GF-D8 (cell line): ENCODE measurements at places on chromosomes 16 and 17.

DNA sequence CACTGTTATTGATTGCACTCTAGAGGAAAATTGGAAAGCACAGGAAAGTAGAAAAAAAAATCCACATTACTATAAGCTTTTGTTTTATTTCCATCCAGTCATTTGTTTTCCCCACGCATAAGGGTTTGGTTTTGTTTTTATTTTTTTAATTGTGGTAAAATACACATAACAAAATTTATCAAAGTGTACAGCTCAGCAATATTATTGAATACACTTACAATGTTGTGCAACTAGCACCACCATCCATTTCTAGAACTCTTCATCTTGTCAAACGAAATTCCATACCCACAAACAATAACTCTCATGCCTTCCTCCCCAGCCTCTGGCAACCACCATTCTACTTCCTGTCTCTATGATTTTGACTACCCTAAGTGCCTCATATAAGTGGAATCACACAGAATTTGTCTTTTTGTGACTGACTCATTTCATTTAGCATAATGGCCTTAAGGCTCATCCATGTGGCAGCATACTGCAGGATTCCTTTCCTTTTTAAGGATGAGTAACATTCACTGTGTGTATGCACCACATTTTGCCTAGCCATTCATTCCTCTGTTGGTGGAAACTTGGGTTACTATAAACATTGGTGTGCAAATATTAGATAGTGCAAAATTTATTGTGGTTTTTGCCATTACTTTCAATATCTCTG is 11.1 kb downstream of the SPPL2C start:
- no peak for DNase-seq

DNA sequence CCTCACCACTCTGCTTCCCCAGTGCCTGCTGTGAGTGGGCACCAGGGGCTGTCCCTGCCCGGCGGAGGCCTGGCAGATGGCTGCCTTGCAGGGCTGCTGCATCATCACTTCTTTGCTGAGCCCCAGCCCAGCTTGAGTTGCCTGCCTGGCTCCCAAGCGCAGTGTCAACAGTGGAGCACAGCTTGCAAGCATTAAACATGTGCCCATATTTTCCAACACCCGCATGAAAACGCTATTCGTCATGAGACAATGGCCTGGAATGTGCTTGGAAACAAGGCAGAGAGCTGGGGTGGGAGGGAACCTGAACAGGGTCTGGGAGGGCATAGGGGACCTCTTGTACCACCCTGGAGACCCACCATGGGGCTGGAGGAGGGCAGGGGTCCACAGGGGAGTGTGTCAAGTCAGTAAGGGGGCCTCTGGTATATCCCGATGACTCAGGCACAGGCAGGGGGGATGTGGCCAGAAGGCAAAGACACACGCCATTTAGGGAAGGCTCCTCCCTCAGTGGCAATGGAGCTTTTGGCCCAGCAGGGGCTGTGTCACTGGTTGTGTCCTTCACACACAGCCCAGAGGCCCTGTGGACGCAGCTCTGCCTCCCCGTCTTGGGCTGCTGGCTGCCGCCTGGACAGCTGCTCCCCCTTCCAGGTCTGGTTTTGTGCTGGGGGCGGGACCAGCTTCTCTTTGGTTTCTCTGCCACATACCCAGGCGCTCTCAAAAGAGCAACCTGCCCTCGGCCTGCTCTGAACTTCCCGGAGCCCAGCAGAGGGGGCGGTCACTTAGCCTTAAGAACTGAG is 17.4 kb upstream of the MTSS2 start:
- no peak for DNase-seq

DNA sequence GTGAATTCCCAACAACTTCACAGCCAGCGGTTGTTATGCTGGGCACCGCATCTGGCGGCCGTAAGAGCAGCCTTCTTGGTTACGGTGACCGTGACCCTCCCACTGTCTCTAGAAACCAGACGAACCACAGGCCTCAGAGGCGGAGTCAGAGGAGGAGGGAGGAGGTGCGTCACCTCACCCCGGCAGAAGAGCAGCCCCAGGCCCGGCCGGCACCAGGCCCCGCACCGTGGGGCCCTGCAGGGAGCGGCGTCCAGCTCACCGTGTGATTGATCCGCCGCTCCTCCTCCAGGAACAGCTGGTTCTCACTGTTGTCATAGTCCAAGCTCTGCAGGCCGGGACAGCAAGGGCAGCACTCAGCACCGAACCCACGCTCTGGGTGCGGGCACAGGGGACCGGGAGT is 13.7 kb downstream of the CLCN7 start:
- DNase-seq = no peak

DNA sequence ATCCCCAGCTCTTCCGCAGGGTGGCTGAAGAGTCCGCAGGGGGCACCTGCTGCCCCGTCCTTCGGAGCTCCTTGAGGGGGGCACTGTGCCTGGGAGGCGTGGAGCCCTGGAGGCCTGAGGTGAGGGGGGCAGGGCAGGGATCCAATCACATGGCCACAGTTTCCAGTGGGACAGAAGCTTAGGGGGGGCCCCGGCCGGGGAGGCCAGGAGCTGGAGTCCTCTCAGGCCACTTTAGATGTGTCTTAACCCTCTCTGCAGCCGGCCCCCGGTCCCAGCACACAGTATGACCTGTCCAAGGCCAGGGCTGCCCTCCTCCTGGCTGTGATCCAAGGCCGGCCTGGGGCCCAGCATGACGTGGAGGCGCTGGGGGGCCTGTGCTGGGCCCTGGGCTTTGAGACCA is 10.8 kb downstream of the ZNF213 start:
- no peak for DNase-seq

DNA sequence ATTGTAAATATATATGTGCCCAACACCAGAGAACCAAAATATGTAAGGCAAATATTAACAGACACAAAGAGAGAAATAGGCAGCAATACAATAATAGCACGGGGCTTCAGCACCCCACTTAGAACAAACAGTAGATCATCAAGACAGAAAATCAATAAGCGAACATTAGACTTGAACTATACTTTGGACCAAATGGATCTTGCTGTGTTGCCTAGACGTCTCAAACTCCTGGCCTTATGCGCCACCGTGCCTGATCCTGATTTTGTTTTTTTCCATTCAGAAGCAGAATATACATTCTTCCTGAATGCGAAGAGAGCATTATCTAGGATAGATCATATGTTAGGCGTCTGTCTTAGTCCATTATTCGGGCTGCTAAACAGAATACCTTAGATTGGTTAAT is 41.9 kb upstream of the CDYL2 start:
- no peak for DNase-seq

GRCh38 chr17:56545106-56545505 is 48.4 kb upstream of the NOG start:
- DNase-seq = no peak

DNA sequence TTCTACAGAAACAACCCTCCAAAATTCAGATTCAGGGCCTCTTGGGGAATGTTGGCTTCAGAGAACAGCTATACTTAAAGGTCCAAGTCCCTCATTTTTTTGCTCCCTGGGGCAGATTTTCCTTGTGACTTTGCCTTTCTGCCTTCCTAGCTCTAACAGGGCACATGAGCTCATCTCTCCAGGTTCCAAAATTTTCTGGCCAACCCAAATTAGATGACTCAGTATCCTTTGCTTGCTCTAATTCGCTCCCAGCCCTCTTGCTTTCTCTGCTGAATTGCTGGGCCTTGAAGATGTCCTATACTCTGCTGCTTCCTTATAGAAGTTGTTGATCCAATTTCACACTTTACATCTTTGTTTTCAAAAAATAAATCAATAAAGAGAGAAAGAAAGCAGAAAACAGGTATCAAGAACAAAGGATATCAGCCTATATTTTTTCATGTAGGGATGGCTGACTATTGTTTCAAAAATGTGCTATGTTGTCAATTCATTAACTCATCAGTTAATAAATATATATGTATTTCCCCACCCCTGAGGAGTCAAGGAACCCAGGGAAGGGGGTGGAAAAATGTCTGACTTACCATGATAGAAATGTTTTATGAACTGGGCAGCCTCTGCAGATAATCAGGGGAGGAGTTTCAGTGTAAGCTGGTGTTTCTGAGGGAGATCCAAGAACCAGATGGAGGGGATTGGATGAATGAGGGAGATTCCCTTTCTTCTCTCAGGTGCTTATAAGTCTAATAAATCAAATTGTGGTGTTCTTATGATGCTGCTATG is 1.0 kb upstream of the KRTAP4-2 start:
- DNase-seq = no peak

DNA sequence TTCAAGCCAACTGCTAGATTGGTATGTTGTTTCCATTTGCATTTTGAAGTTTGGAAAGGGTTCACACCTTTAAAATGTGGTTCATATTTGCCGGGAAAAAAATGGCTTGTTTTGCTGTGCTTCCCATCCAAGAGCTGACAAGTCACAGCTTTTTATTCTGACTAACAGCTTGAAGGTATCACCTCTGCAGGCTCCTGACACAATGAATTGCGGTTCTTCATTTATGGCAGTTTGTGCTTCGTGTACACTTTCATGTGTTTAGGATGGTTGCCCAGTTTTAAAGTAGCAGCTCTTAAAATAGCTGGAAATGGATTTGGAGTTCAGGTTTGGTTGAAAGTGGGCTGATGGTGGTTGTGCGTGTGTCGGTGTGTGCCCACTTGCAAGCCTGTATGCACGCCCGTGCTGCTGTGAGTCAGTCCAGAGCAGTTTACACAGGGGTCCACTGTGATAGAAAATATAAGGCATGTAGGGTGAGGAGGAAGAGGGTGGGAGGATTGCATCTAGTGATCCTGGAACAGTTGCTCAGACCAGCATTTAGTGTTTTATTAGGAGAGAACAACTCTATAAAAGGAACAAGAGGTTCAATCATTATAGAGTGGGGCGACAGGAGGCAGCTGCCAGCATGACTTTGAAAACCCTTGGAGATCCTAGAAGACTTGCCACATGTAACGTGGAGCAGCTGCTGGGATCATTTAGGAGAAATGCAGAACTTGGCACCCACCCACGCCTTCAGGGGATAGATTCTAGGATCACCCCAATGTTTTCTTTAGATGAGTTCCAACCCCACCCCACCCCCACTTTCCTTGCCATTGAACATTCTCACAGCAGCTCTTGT is 108.0 kb upstream of the TBX2 start:
- DNase-seq = no peak

GRCh38 chr17:74123350-74123749 is 80.1 kb upstream of the RPL38 start:
- DNase-seq = no peak

GRCh38 chr16:66399031-66399430 is 28.1 kb upstream of the BEAN1 start:
- no peak for DNase-seq

DNA sequence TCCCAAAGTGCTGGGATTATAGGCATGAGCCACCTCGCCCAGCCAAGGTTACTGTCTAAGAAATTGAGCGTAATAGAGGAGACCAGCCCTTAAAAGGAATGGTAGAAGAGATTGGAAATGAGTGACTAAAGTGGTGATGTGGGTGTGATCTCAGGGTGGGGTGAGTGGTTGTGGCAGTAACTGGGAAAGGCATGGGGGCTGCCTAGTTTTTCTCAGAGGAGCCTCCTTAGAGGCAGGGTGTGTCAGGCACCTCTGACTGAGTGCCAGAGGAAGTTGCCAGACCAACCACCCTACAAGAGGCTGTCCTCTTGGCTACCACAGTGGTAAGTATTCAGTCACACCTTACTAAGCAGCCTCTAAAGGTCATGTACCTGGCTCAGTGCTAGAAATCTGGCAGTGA is 8.9 kb downstream of the DUS2 start:
- DNase-seq = no peak

GRCh38 chr16:69490707-69491324 is 66.4 kb downstream of the CYB5B start:
- DNase-seq = no peak

DNA sequence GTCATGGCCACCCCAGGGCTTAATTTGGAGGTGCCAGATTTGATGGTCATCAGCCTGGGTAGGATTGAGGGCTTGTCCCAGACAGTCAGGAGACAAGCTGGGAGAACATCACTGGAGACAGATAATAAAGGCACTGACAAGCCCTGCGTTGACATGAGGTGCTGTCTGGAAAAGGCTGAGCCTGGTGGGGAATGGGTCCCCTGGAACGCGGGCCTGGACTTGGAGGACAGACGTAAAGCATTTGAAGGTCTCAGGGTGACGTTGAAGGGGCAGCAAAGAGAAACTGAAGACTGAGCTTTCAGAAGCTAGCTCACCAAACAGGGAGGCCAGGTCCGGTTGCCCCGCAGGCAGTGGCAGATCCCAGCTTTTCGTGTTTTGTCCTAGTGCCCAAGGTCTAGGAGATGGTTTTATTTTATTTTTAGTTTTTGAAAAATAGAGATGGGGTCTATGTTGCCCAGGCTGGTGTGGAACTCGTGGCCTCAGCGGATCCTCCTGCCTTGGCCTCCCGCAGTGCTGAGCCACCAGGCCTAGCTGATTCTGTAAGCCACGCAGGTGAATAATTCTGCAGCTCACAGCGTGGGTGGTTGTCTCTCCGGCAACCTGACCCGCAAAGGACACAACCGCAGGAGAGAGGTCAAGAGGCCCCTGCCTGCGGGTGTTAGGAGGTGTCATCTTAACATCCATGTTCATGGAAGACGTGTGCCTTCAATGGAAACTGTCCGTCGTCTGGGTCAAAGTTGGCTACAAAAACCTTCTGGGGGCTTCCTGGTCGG is 37.6 kb downstream of the METRNL start:
- DNase-seq = no peak

GRCh38 chr17:5557990-5558389 is 26.3 kb downstream of the NLRP1 start:
- no peak for DNase-seq

- DNase-seq = no peak
These were observed 841.5 kb downstream of the CDH11 start for GRCh38 chr16:64280317-64280716.

DNA sequence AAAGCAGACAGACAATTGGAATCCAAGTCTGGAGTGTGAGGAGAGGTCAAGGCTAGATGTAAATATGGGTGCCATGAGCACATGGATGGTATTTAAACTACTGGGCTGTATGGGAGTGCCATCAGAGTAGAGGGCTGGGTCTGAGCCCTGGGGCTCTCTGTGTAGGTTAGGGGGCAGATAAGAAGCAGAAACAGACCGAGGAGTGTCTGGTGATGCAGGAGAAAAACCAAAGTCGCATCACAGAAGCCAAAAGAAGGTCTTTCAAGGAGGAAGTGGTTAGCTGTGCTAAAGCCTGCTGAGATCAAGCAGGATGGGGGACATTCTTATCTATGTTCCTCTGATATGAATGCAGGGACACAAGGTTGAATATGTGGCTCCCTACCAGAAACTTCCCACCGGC is 1.9 kb downstream of the TSEN54 start:
- peak; percentile 20 for DNase-seq
